ENCODE measurements at places on chromosomes 11 and 22.
A peak's percentile ranks its signal among the peaks of the same experiment; 100 is the strongest.

- no peak for DNase-seq
These were observed 469.8 kb downstream of the BRD1 start for GRCh38 chr22:49357661-49358440.

DNA sequence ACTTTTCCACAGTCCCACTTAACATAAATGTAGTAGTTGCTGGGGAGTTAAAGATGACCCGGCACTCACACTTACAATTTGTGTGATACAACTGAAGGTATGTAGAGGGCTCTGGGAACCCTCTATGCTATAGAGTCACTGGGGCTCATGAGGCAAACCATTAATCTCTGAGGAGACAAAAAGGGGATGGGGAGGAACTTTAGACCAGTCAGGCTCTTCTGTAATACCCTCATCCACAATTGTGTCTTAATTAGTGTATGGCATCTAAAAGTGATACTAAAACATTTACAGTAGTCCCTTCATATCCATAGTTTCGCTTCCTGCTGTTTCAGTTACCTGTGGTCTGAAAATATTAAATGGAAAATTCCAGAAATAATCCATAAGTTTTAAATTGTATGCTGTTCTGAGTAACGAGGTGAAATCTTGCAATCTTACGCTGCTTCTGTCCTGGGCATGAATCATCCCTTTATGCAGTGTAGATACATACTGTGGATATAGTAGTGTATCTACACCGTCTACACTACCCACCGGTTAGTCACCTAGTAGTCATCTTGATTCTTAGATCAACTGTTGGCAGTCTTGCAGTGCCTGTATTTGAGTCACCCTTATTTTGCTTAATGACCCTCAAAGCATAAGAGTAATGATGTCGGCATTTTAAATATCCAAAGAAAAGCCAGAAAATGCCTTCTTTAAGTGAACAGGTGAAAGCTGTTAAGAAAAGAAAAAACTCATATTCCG, 12.2 kb downstream of the CBL start:
- peak; percentile 74 for DNase-seq

DNA sequence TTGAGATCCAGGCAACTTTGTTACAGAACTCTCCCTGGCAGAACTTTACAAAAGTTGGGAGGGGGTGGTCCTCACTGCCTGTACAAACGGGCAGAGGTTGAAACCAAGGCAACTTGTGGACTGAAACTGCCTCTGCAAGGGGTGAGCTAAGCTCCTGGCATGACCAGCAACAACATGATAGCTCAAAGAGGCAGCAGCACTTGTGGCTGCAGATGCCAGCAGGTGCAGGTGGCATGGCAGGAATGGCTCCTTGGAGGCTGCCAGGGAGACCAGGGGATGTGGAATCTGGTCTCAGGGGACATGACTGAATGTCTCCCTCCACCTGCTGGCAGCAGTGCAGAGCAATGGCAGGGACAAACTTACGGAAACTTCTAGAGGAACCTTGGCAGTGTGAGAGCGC, 38.8 kb upstream of the PHF21A start:
- no peak for DNase-seq

DNA sequence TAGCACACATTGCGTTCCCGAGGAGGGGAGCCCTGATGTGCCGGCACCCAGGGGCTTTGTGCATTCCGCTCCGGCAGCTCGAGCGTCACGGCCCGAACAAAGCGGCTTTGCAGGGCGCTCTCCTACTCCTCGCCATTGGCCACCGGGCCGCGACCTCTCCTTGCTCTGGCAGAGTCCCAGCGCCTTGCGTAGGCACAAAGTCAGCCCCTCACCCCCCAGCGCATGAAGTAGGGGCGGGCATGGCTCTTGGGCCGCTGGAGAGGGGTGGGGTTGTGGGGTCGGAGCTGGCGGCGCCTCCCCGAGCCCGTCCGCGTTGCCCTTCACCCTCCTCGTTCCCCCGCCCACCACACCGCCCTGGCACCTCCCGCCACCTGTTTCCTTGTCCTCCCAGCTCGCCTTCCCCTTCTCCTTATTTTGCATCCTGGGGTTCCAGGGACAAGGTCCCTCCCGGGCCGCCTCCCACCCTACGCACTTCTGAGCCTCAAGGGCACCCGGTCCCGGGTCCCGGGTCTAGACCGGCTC, 753 bp upstream of the PPARA start:
- DNase-seq, result no peak

- DNase-seq, result peak; percentile 58
These were observed 13.9 kb downstream of the SLC35E4 start for GRCh38 chr22:30649430-30650007.

DNA sequence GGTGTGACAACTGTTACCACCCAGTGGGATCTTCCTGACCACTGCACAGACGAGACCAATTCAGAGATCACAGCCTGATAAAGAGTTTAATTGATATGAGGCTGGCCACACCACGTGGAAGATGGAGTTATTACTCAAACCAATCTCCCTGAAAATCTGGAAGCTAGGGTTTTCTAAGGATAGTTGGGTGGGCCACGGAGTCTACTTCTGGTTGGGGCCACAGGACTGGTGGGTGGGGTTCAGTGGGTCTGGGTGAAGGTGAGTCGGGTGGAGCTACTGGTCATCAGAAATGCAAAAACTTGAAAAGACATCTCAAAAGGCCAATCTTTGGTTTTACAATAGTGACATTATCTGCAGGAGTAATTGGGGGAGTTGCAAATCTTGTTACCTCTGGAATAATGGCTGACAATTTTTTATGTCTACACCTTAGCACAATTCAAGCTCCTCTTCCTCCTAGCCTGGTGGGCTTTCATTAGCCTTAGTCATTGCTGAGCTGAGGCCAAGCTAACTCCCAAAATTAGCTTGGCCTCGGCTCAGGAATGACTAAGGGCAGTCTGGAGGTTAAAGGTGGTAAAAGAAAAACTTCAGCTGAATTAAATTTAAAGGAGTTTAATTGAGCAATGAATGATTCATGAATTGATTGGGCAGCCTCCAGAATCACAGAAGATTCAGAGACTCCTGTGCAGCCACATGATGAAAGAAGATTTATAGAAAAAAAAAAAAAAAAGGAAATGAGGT, 13.1 kb downstream of the C11orf96 start:
- no peak for DNase-seq

DNA sequence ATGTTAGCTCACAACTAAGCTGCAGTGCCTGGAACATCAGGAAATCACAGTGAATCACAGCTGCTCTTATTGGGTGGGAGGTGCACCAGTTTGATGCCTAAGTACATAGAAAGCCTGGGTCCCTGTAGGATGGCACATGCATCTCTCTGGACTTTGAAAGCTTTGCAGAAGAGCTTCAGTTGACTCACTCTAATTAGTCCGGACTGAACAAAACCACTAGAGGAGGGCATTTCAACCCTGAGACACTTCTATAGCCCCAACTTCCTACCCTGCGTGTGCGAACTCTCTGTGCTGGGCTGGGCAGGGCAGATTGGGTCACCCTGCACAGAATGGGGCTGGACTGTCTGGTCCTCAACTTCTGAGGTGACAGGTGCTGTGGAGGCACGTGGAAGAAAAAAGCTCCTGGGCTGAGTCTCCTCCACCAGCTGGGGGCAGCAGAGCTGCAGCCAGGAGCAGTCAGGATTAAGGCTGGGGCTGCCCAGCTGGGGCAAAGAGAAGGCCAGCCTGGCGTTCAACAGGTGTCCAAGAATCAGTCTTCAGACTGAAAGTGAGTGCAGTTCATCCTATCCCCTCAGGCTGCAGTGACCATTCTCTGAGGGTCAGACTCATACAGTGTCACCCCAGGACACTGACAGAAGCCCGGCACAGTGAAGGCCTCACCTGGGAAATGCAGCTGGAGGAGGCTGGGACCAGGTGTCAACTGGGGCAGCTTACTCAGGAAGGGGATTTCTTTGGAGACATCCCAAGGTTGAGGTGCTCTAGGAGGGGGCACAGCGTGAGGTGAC, 22.1 kb downstream of the GGTLC2 start:
- no peak for DNase-seq

GRCh38 chr11:61295596-61295926, 445 bp upstream of the VWCE start:
- no peak for DNase-seq

- no peak for DNase-seq
These were observed 14.2 kb downstream of the ARRB1 start for GRCh38 chr11:75337195-75337654.

- no peak for DNase-seq
These were observed 85.3 kb upstream of the CCDC90B start for GRCh38 chr11:83371489-83371888.

DNA sequence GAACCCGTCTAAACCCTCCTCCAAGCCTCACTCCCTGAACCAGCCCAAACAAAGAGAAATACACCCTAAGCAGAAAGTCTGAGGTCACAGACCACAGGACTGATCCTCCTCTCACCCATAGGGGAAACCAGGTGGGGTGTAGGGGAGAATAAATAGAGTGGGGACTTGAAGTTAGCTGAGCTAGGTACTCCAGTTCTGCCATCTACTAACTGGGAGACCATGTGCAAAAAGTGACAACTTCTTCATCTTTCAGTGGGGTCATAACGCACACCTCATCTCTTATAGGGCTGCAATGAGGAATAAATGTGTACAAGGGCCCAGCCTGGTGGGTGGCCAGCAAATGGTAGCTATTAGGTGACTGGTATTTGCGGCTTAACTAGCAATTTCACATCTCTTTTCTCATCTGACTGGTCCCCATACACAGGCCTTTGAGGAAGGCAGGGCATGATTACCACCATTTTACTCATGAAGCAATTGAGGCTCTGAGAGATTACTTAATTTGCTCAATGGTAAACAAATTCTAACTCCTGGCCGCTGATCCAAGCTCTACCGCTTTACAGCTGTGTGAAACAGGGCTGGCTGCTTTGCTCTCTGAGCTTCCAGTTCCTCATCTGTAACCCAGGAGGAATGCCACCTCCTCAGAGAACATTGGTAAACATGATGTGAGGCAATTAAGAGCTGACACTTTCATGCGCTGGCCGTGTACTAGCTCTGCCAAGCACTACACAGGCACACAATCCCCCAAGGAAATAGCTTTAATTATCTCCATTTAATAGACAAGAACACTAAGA, 16.6 kb downstream of the TBC1D10A start:
- DNase-seq, result no peak

DNA sequence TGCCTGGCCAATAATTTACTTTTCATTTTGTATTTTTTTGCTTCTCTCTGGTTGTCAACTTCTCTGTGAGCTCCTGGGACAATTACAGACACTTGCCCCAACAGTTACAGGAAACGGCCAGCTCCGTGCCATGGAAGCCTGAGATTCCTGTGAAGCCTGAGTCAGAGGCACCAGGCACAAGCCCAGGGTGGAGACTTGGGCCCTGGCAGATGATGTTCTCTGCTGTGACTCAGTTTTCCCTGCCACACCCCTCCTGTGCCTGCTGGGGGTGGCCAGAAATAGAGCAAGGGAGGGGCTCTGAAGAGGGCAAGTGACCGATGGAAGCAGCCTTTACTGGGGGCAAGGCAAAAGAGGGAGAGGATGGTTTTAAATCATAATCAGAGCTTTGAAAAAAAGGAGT, 4.9 kb downstream of the ATP5MGL start:
- DNase-seq, result no peak

- no peak for DNase-seq
These were observed 23.2 kb downstream of the FADS2 start for GRCh38 chr11:61851113-61851899.

DNA sequence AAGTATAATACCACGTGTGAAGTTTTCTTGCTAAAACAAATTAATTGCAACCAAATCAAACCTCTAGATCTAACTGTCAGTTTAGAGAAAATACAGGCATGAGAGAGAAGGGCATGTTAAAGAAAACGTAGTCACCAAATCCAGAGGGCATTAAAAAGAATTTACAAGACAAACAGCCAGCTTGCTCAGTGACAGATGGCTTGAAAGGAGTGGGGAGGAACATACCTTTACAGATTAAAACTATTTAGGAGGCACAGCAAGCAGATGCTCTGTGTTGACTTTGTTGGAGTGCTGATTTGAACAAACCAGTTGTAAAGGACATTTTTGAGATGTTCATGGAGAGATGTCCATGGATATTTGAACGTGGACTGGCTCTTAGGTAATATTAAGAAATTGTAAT, 96.9 kb downstream of the ATXN10 start:
- no peak for DNase-seq

DNA sequence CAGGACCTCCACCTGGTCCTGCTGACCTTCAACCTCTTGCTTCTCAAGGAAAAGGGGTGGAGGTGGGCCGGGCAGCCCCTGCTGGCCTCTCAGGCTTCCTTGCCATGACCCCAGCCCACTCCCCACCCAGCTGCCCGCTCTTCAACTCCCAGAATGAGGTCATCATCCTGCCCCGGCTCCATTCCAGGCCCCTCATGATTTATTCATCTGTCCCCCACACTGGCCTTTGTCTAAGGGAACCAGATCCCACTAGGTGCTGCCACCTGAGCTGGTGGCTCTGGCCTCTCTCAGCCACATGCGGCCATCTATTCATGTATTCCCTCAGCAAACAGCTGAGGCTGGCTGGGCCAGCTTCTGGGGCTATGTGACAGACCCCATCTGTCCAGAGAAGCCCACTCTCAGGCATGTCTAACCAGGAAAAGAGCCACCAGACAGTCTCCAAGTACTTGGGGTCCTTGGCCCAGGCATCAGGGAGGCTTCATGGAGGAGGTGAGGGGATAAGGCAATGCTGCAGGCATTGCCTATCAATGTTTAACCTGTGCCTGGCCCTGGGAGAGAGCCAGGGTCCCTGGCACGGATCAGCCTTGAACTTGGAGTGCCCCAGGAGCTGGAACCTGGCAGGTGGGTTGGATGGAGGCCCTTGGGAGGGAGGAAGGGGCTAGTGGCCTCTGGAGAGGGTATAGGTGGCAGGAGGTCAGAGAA, 2.2 kb upstream of the CABP2 start:
- DNase-seq, result no peak

- no peak for DNase-seq
These were observed 7.4 kb downstream of the ETS1 start for GRCh38 chr11:128579798-128580504.

- DNase-seq, result peak; percentile 39
These were observed 11.6 kb downstream of the MMP3 start for GRCh38 chr11:102831489-102832440.

- no peak for DNase-seq
These were observed 18.9 kb upstream of the SUSD2 start for GRCh38 chr22:24162436-24162835.

- no peak for DNase-seq
These were observed 158.7 kb upstream of the SYT13 start for GRCh38 chr11:45444796-45445195.

- no peak for DNase-seq
These were observed 36.5 kb upstream of the ARFGAP3 start for GRCh38 chr22:42893371-42894150.

- DNase-seq, result no peak
These were observed 45.6 kb downstream of the OR4D9 start for GRCh38 chr11:59556917-59557348.

DNA sequence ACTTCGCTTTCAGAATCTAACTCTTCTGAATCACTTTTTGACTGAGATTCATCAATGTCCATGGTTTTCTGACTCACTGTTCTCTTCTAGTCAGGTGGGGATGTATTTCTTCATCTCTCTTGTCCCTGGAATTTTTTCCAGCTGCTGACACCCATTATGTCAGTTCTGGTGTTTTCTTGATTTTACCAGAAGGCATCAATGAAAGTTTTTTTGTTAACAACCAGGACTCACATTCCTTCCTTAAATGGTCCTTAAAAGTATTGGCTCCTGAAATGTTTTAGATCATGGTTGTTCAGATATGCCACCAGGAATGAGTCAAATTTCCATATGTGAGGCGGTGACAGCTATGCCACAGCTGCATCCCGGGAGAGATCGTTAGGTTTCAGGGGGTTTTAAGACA, 12.9 kb downstream of the MICAL2 start:
- DNase-seq, result no peak
